ENCODE measurements at places on chromosomes 1 and 21.

DNA sequence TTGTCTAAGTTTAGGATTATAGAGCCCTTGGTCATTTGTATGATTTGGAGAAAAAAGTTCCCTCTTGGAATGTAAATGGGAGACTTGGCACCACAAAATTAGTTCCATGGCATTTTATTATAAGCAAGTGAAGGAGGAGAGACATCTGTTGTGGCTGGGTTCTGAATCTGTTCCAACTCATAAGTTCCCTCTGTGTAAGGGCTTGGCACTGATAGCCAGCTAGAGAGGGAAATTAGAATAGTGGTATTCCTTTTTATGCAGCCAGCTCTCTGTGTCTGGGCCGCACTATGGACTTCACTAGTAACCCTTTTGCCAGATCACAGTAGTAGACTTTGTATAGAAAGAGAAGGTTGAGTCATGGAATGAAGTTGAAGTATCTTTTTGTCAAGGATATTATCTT is 31.1 kb downstream of the GNAI3 start:
- DNase-seq, result no peak

DNA sequence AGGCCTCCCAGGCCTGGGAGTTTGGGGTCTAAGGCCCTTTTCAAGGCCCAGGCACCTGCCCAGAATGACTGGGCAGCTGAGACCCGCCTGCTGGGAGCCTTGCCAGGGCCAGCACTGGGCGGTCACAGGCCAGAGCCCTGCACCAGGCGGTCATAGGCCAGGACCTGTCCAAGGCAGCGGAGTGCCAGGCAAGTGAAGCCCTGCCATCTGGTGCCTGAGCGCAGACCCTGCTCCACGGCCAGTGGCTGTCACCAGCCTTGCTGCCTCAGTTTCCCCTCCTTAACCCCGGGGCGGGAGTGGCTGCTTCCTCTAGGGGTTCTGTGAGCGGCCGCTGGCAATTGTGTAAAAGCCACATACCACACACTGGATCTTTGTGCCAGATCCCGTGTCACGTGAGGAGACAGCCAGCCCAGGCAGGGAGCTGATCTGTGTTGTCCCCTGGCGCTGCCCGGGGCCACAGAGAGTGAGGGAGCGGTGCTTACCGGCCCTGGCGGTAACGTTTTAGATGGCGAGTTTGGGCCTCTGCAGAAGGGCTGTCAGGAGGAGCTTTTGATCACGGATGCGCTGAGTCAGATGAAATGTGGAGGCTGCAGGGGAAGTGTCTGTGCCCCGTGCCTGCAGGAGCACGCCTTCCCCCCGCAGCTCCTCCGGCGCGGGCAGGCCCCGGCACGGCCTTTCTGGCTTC is 4.6 kb downstream of the COL18A1 start:
- no peak for DNase-seq

GRCh38 chr1:109984190-109984455 is 442 bp upstream of the AHCYL1 start:
- DNase-seq, result no peak

GRCh38 chr1:22491995-22492715 is 40.5 kb downstream of the ZBTB40 start:
- DNase-seq, result no peak

Measured in Peyer's patch (tissue), 4 donors.